Stimulated activated CD8-positive, alpha-beta memory T cell treated with anti-CD3 and anti-CD28 coated beads, Interleukin-7, amount 100 ng/mL, for 4 hours (primary cell): ENCODE measurements at places on chromosomes 13 and 19.
A peak's percentile ranks its signal among the peaks of the same experiment; 100 is the strongest.

- no peak for DNase-seq
Measured at GRCh38 chr13:87923753-87924152, 252.6 kb downstream of the SLITRK5 start.

DNA sequence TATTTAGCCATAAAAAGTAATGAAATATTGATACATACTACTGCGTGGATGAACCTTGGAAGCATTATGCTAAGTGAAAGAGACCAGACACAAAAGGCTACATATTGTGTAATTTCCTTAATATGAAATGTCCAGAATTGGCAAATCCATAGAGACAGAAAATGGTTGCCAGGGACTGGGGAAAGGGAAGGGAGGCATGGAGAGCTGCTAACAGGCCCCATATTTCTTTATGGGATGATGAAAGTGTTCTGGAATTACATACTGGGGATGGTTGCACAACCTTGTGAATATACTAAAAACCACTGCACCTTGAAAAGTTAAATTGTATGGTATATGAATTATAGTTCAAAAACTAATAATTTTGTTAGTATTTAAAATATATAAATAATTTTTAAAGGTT is 3.6 kb downstream of the IFT88 start:
- no peak for DNase-seq

- DNase-seq, result peak; percentile 58
Measured at GRCh38 chr19:46748325-46749109, 2.3 kb upstream of the STRN4 start.

DNA sequence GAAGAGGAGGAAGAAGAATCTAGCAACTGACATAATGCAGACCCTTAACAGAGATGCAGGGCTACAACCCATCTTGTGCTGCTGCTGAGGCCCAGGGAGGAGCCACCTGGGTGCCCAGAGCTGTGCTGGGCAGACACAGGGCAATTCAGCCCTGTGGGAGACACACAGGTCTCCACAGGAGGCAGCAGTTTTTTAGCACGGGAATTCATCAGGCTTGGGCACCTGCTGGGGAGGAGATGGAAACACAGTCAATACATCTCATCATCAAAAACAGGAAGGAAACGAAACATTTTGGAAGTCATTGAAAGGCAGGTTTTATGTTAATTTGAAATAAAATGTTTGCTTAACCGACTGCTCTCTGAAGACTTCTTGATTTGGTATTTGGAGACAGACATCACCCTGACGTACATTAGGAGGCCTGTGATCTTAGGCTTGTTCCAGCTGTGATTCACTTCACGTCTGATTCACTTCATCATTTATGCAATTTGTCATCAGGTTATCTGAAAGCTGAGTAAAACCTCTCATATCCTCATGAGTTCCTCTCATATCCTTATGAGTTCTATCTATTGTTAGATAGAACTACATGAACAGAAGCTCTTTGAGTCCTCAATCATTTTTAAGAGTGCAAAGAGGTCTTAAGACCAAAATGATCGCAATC is 77.4 kb downstream of the CYSLTR2 start:
- DNase-seq, result no peak

DNA sequence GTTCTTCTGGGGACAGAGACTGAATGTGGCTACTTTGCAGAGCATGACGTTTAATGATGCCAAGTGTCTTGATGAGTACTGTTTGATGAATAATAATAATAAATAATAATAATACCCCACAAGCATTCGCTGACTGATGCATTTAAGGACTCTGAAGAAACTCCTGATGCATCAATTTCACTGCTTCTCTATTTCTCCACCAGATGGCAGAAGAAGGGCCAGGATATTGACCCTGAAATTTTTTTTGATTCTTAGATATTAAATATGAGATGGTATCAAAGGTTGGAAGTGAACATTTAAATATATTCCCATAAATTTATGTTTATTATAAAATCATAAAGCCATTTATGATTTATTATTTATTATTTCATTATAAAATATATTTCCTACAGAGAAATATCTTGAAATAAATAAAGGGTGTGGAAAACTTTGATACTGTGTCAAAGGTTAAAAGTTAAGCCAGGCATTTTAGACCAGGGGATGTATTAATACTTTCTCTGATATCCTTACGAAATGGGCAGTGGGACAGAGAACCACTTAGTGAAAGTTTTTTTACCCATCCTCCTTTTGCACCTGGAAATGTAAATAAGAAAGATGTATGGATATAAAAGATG is 170.9 kb downstream of the LACC1 start:
- DNase-seq, result no peak

DNA sequence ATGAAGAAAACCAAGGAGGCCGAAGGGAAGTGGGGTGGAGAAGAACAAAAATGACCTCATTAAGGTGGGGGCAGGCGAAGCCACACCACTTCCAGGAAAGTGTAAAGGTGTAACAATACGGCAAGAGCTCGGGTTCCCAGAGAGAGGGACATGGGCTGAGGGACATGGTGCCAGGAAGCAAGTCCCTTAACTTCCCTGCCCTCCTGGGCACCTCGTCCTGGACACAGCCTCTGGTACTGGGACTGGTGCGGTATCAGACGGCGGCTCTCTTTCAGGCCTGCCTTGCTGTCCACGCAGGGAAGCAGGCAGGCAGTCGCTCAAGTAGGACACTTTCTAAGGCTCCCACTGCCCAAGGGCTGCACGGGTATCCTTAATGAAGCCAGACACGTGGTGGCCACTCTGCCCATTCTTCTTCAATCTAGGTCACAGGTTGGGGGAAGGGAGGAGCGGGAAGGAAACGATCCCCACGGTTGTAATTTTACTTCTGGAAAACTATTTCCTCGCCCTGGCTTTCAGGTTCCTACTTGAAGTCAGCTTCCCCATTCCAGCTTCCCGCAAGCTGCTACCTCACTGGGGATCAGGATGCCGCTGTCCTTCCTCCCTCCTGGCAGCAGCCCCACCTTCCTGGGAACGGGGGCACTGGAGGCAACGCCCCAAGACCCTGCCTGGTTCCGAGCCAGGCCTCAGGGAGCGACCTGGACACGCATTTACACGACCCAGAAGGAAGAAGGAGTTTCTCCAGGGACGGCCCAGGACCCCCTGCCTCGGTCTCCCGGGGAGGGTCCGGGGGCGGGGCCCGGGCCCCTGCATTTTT is 1.2 kb downstream of the AP3D1 start:
- no peak for DNase-seq

GRCh38 chr13:95289020-95289444 is 12.2 kb downstream of the ABCC4 start:
- DNase-seq, result no peak

GRCh38 chr13:46778890-46779289 is 18.1 kb downstream of the ESD start:
- no peak for DNase-seq

GRCh38 chr13:29589234-29589633 is 6.3 kb downstream of the SLC7A1 start:
- DNase-seq, result no peak

- no peak for DNase-seq
Measured at GRCh38 chr19:40266119-40266518, 19.0 kb downstream of the AKT2 start.

GRCh38 chr19:23547156-23547555 is 139.9 kb downstream of the ZNF675 start:
- no peak for DNase-seq

DNA sequence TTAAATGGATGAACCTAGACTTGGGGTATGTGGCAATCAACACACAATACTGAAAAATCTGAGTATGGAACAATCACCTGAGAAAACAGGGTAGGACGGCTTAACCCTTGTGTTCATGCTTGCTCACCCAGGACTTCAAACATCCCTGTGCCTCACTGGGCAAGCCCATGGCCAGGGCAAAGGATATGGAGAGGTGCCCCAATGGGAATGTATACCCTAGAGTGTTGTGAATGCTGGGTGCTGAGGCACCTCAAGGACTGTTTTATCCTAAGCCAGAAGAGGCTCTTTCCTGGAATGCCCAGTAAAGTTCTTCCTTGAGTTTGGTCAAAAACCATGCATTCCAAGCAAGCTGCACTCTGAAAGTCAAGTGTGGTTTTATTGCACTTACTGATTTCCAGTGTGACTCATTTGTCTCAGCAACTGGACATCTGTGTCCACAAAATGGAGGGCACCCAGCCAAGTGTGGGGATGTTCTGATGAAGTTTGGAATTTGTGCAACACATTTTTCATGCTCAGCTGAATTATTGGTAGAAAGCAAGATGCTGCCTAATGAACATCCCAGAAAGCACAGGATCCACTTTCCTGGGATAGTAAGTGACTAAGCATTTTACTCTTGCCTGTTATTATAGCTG is 531.3 kb downstream of the RFC3 start:
- no peak for DNase-seq

GRCh38 chr13:51858433-51859247 is 3.1 kb upstream of the CCDC70 start:
- DNase-seq, result no peak

DNA sequence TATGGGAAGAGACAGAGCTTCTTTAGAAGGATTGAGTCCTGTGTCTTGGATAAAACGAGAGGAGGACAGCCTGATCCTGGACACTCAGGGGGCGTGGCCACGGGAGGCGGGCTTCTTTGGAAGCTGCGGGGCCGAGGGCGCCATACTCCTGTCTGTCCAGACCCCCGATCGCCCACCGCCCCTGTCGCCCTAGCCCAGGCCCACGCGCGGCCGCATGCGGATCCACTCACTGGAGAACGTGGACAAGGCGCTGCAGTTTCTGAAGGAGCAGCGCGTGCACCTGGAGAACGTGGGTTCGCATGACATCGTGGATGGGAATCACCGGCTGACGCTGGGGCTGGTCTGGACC is 23.1 kb downstream of the SPTBN4 start:
- DNase-seq, result no peak

- DNase-seq, result no peak
Measured at GRCh38 chr13:63972328-63972727, 2556.7 kb upstream of the PCDH20 start.

GRCh38 chr19:6071875-6072274 is 38.4 kb downstream of the RFX2 start:
- DNase-seq, result no peak

GRCh38 chr13:36778083-36778671 is 40.8 kb upstream of the RFXAP start:
- no peak for DNase-seq

DNA sequence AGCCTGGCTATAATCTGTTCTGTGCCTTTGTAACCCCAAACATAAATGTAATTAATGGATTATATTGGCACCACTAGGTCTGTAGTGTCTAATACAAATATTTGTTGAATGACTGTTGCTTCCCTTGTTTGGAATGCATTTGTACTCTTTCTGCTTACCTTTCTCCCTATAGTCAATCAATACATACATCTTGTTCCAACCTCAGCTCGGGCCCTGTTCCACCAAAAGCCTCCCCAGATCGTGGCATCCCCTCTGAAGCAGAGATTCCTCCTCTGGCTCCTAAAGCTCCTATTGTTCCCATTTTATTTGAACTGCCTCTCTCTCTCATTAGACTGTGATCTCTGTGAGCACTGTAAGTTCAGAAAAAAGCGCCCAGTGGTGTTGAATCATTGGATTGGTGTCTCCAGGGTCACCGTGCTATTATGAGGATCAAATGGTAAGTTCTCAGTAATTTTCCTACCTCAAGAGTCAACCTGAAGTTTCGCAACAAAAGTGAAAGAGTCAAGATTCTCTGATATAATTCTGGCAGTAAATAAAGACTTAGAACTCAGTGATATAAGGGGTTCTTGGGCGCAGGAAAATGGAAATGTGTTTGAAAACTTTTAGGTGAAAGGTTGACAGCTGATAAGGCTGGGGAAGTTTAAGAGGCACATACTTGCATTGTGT is 151.5 kb downstream of the KLF5 start:
- DNase-seq, result no peak

DNA sequence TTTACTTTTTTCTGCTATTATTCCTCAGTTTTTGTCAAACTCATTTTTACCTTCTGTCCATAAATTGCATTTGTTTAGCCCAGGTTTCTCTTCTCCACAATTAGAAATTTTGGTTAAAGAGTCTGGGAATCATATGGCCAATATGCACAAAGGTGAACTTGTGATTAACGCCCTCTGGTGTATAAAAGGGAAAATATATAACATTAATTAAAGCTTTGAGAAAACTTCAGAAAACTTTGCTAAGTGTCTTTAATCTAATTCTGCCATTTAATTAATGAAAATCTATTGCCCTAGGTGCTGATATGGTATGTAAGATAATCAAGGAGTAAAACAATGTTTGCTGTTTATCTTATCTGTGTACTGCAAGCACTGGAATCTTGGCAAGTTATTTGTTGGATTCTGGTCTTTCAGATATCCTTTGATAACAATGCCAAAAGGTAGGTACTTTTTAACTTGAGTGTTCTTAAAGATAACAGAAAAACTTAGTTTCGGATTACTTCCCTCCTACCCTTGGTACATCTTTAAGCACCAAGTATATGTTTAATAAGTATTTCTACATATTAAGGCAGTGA is 402.6 kb downstream of the SUCLA2 start:
- DNase-seq, result no peak

DNA sequence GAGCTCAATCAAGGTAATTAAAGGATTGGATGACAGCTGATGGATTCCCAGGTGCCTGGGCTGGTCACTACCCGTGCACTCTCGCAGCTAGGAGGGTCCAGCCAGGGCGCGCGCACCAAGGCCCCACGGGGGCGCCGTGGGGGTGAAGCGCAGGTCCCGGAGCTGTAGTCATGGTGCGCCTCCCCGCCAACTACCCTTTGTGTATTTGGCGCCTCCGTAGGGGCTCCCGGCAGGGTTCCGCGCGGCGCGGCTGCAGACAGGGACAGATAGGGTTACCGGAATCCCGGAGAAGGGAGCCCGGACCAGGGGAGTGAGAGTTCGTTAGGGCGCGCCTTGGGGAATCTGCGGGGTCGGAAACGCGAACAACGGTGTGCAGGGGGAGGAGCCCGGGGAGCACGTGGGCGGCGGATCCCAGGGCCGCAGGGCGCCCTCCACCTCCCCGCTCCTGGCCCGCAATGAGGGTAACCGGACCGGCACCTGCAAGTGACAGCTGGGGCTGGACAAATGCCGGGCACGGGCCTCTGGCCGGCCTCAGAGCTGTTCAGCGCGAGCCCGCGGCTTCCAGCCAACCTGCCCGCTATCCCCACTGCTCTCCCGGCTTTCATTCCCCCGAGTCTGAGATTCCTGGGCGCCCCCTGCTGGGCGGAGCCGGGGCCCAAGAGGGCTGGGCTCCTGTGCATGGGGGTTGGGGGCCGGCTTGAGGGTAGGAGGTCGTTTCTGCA is 3.4 kb upstream of the PRAM1 start:
- peak; percentile 53 for DNase-seq

- DNase-seq, result no peak
Measured at GRCh38 chr19:55623130-55623529, 1.2 kb downstream of the ZNF784 start.

DNA sequence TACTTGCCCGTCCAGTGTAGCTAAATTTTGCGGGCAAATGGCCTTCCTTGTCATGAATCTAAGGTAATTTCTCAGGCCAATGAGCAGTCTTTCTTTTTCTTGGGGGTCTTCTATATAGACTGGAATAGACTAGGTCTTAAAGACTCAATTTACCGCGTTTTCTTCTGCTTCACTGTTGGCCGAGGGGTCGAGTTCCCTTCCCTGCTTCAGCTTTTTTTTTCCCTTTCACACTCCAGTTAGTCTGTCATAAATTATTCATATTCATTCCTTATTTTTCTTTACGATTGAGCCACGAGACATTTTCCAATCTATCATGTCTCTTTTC is 276 bp downstream of the ALG11 start:
- no peak for DNase-seq

GRCh38 chr19:54137699-54138488 is at the start of gene CNOT3:
CNOT3 (plus strand) TSS chr19:54137762; CDS start chr19:54142979, 5,217 bp downstream.
- DNase-seq, result no peak

GRCh38 chr13:66305961-66306617 is 924.0 kb downstream of the PCDH9 start:
- no peak for DNase-seq
